ENCODE measurements at places on chromosomes 1 and 21.

GRCh38 chr1:17933501-17933900 is 174.1 kb upstream of the IGSF21 start:
- DNase-seq, result no peak

DNA sequence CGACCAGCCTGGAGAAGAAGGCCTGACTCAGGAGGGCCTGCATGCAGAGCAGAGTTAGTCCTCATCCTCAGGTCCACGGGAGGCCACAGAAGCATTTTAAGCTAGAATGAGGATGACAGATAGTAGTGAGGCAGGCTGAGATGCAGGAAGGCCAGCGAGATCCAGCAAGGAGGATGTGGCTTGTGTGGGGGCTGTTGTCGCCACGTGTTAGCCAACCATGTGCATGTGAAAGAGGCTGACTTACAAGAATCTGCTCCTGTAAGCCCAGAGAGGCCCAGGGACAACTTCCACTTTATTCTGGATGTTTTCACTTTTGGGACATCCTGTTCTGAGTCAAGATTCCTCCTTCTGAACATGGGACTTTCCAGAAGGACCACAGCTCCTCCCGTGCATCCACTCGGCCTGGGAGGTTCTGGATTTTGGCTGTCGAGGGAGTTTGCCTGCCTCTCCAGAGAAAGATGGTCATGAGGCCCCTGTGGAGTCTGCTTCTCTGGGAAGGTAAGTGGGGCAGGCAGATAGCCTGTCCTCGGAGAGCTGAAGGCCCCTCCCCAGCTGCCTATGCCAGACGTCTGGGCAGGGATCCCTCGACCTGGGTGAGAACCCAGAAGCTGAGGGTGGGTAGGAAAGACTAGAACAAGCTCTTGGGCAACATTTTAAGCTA is at the start of gene SLAMF8:
Gene SLAMF8, plus strand, starts transcription at position 433 of the 661 bp plus-strand sequence. Its CDS starts 26 bp downstream, at position 459.
- no peak for DNase-seq

GRCh38 chr1:40391688-40392145 is 18.2 kb downstream of the SMAP2 start:
- DNase-seq, result no peak

DNA sequence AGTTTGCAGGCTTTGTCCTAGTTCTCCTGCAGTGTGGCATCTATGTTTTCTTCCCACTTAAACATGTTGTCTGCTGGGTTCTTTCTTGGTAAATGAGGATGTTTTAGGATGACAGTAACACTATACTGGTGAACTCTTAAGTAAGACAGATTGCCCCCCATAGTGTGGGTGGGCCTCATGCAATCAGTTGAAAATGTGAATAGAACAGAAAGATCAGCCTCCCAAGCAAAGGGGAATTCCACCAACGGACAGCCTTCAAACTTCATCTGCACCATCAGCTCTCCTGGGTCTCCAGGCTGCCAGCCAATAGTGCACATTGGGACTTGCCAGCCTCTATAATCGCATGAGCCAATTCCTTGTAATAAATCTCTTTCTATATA is 10.7 kb upstream of the TARBP1 start:
- no peak for DNase-seq

- DNase-seq, result no peak
Measured at GRCh38 chr1:34073028-34073695, 91.9 kb downstream of the CSMD2 start.

- peak; percentile 2 for DNase-seq
Measured at GRCh38 chr1:10431070-10431730, 967 bp downstream of the CENPS start.

- DNase-seq, result no peak
Measured at GRCh38 chr1:17935230-17935629, 172.4 kb upstream of the IGSF21 start.

DNA sequence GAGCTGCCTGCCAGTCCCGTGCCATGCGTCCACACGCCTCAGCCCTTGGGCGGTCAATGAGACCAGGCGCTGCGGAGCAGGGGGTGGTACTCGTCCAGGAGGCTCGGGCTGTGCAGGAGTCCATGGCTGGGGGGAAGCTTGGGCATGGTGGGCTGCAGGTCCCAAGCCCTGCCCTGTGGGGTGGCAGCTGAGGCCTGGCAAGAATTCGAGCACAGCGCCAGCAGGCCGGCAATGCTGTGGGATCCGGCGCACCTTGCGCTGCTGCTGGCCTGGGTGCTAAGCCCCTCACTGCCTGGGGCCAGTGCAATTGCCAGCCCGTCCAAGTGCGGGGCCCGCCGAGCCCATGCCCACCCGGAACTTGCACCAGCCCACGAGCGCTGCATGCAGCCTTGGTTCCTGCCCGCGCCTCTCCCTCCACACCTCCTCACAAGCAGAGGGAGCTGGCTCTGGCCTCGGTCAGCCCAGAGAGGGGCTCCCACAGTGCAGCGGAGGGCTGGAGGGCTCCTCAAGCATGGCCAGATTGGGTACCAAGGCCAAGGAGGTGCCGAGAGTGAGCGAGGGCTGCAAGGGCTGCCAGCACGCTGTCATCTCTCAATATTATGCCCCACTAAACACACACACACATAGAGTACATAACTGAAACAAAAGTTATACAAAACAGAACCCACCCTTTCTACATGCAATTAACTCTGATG is 307.7 kb downstream of the LMO4 start:
- no peak for DNase-seq

DNA sequence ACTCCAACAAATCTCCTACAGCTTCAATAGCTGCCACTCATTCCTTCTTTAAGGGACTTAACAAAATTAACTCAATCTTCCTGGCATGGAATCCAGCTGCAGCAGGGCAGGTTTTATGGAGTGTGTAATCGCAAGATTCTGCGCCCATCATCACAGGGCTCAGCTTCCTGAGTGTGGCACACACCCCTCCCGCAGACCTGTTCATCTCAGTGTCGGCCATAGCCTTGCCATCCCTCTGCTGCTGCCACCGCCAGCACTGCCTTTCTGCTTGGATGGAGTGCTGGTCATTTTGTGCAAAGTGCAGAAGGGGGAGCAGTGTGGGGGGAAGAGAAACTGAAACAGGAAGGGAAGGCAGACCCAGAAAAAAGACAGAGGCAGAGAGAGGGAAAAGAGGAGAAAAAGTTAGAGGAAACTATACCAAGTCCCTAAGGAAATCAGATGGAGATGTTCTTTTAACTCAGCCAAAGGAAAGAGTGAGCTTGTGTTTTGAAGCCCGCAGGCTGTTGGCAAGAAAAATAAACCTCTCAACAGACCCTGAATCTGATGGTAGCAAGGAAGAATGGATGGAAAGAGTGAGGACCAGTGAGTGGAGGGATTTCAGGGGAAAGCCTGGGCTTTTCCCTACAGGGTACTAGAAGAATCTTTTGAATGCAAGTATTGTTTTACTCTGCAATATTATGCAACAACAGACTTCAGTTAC is 324.2 kb downstream of the SEC16B start:
- DNase-seq, result no peak

- no peak for DNase-seq
Measured at GRCh38 chr1:14921057-14921456, 232.5 kb upstream of the TMEM51 start.

- no peak for DNase-seq
Measured at GRCh38 chr1:4019147-4019521, 119.1 kb upstream of the C1orf174 start.

GRCh38 chr1:43389326-43390313 is at the start of the genes MED8 and SZT2:
TSS of gene MED8 (minus strand) at chr1:43389800. CDS start at chr1:43389764, 36 bp downstream.
TSS of gene SZT2 (plus strand) at chr1:43389899. CDS start at chr1:43389969, 70 bp downstream.
- DNase-seq, result peak; percentile 93

DNA sequence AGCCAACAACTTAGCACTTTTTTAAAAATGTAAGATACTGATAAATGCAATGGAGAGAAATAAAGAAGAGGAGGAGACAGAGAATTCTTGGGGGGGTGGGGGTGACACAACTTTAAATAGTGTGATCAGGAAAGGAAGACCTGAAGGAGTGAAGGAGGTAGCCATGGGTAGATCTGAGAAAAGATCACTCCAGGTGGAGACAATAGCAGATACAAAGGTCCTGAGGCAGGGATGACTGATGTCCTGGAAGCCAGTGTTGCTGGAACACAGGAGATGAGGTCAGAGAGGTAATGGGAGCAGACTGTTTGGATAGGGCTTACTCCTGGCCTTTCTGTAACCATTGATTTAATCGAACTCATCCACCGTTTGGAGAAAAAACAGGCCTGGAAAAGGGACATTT is 24.6 kb upstream of the TRABD2B start:
- no peak for DNase-seq

DNA sequence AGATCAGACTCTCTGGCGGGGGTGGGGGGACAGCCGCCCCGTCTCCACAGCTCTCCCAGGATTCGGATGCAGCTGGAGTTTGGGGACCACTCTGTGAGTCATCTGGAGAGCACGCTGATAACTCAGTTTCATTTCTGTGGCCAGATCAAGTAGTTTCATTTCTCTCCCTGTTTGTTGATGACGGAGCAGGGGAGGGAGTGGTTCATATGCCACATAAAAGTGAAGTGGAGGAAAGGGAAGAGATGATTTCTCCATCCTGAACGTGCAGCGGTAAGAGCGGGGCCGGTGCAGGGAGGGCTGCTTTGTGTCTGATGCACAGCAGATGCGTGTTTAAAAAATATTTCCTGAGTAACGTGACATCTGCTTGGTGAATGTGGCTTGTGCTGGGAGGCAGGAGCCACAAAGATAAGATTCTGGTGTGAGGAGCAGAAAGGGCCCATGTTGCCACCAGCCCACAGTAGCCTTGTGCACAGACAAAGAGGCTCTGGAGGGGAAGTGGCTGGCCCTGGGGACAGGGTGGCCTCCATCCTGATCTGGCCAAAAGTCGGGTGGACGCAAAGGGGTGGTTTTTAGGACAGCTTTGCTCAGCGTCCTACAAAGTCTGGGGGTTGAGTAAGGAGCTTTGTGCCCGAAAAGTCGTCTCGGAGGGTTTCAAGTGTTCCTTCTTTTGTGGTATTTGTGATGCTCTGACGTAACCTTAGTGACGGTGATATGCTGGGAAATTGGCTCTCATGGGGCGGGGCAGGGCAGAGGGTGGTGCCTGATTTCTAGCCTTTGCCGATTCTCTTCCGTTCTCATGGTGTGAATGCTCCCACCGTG is at the start of gene MX2:
Gene MX2, plus strand, starts transcription at position 242 of the 819 bp plus-strand sequence. CDS start 14,880 bp downstream, outside the sequence.
- DNase-seq, result no peak

DNA sequence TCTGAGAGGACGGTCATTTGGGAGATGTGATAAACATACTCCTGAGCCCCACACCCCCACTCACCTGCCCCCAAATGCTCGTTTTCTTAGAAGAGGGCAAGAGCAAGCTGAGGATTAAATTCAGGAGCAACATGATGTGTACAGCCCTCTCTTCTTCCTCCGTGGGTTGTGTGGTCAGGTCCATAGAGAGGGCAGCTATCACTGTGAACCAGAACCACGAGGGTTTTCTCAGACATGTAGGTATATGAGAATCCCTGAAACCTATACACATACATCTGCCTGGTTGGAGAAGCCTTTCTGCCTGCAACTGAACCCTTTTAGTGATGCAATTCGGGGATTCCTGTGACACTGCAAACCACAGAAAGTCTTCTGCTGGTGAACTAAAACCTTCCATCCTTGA is 38.9 kb downstream of the PGM1 start:
- DNase-seq, result no peak

GRCh38 chr1:85366391-85367170 is 90.1 kb upstream of the BCL10 start:
- DNase-seq, result no peak

GRCh38 chr1:59672851-59673572 is 141.7 kb upstream of the HOOK1 start:
- DNase-seq, result peak; percentile 6

- peak; percentile 83 for DNase-seq
Measured at GRCh38 chr1:3649342-3650247, at the start of gene WRAP73. TSS of gene WRAP73 (minus strand) at chr1:3650103. CDS start at chr1:3649999, 104 bp downstream.

DNA sequence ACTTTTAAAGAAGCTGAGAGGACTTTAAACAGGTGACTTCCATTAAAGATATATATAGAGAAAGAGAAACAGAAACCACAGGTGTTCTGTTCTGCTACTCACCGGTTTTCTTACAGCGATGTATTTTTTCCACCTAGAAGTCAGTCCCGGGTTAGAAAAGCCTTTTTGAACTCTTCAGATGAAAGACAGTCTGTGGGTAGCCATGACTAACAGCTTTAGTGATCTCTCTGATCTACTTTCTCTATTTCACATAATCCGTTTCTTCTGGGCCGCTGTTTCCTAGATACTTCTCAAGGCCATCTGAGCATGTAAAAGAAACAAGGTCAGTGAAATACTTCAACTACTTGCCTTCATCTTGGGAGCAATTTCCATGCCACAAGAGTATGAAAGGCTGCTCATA is 25.1 kb downstream of the WDR64 start:
- DNase-seq, result no peak

DNA sequence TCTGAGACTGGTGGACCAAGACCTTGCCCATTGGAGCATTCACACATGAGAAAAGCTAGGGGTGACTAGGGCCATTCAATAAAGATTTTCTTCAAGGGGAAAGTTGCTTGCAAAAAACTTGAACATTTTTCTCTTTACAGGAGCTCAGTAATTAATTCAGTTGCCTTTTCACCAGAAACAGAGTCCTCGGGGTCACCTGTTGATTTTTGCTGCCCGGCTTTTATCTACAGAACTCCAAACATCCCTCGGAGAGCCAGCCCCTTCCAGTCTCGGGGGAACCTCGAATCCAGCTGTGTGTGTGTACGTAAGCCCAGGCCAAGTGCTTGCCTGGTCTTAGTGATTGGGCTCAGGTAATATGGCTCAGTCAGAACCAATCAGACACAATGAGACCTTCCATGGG is 47.5 kb downstream of the PCNX2 start:
- DNase-seq, result no peak

- DNase-seq, result no peak
Measured at GRCh38 chr1:152884085-152884484, 6.0 kb downstream of the SMCP start.

DNA sequence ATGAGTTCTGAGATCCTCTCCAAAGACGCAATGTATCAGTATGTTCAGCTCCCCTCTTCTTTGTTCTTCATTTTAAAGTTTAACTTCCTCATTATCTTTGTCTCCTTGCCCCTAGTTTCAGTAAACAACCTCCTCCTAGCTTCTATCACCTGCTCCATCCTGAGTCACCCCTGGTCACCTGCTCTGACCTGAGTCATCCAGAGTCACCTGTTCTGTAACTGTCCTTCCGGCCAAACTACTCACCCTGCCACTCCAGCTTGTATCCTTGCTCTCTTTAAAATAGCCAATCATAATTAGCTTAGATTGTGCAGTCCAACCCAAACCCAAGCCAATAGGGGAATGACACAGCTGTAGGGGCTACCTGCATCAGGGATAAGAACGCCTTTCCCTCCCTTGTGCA is 332.0 kb downstream of the OLFM3 start:
- no peak for DNase-seq

GRCh38 chr21:15894596-15894995 is 164.8 kb downstream of the USP25 start:
- no peak for DNase-seq

DNA sequence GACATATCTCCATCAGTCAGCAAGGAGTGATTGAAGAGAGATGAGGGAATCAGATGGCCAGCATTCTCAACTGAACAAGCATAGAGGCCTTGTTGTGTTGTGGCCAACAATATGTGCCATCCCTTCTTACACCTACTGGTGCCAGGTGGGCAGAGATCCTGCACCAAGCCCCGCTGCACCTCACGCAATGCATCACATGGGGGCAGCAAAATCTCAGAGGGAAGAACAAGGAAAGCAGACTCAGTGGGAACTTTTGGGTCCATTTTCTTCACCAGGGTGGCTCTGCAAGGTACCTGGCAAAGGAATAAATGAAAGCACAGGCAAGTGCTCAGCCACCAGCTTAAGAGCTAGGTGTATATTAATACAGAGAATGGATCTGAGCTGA is 33.2 kb downstream of the HSD3B2 start:
- DNase-seq, result no peak
